Stimulated activated naive CD4-positive, alpha-beta T cell (primary cell): ENCODE measurements at places on chromosomes 16 and 17.
A peak's percentile ranks its signal among the peaks of the same experiment; 100 is the strongest.

DNA sequence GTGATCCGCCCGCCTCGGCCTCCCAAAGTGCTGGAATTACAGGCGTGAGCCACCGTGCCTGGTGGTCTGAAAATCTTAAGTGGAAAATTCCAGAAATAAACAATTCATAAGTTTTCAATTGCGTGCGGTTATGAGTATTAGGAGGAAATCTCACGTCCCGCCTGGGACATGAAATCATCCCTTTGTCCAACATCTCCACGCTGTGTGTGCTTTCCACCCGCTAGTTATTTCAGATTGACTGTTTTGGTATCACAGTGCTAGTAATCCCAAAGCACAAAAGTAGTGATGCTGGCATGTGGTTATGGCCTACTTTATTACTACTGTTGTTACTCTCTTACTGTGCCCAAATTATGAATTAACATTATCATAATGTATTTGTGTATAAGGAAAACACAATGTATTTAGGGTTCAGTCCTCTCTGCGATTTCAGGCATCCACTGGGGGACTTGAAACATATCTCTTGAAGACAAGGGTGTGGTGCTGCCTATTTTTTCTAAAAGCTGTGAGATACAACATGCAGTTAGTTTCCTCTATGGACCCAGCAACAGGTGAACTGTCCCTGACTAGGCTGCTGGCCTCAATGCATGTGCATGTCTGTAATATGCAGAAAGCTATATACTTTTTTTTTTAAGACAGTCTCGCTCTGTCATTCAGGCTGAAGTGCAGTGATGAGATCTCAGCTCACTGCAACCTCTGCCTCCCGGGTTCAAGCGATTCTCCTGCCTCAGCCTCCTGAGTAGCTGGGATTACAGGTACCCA, 32.3 kb downstream of the SLC47A1 start:
- DNase-seq = no peak

DNA sequence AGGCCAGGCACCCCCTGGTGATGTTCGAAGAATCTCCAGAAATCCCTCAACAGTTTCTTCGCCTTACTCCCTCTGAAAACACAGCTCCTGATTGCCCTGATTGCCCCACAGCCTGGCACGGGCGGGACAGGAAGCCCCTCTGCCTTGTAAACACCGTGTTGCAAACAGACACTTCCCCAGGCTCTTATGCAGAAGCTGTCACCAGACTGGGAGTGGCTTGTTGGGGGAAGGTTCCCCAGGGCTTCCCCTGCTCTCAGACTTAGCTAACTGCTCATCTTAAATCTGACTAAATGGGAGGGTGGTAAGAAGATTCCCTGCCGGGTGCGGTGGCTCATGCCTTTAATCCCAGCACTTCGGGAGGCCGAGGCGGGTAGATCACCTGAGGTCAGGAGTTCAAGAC, 11.2 kb downstream of the PIK3R5 start:
- DNase-seq = peak; percentile 71

DNA sequence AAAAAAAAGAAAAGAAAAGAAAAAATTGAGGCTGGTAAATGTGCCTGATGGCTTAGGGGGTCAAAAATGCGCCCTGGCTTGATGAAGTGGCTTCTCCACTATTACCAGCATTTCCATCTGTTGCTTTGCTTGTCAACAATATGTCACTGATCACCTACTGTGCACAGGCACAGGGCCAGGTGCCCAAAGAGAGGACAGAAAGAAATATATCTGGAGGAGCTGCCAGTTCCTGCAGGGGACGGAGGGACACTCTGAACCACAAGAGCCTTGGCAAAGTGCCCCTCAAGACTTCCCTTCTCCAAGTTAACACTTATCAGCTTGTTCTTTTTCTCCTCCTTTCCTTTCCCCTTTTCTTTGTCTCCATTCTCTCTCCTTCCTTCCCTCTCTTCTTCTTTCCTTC, 34.7 kb downstream of the GINS3 start:
- DNase-seq = no peak

DNA sequence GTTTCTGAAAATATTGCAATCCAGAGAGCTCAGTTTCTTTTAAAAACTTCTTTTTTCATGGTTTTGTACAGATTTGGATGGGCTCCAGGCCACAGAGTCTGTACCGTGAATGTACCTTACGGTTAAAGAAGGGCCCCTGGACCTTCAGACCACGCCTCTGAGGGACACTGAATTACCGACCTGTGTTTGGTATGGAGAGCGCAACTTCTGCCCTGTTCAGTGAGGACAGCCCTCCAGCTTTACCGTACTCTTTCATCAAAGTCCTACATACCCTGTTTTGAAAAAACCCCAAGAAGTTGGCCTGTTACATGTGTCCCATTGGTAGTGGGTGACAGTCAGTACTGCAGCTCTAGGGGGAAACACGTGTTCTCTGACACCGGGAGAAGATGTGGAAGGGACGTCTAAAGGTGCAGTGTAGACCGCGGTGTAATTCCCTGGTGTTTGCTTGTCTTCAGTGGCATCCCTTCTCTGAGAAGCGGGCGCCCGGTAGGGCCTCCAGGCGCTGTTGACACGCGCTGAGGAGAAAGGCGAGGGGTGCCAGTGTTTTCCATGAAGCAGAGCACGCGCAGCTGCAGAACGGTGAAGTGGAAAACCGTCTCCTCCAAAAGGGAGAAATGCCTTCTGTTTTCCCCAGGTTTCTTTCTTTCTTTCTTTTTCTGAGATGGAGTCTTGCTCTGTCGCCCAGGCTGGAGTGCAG, 6.2 kb downstream of the PGS1 start:
- DNase-seq = no peak

DNA sequence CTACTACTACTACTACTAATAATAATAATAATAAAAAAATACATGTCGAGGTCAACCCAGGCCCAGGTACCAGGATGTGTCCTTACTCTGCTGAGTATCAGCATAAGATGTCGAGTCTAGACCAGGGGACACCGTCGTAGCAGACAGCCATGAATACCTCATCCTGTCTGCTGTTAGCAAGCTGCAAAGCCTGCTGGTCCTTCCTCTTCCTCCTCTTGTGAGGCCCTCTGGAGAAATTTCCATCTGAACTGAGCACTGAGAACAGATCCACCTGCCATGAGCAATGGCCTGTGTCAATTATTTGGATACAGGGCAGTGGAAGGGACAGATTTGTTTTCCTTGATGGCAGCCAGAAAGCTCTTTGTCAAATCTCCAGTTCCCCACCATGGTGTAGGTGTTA, 168.5 kb downstream of the XYLT1 start:
- no peak for DNase-seq

DNA sequence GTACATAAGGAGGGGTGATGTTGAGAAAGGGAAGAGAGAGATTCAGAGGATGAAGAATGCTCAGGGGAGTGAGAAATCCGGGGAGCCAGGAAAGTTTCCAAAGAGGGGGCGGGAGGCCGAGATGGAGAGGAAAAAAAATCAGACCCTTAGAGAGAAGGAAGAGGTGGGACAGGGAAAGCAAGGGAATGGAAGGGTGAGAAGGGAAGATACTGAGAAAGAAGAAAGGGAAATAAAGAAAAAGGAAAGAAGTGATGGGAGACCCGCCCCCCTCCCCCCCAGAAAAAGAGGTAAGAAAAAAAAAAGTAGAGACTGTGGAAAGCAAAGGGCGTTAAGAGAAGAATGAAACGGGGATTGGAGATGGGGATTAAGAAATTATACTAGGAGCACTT, 507 bp downstream of the DYNLRB2 start:
- DNase-seq = no peak

- DNase-seq = no peak
These were observed 83.5 kb downstream of the ADCY9 start for GRCh38 chr16:4032768-4033167.

DNA sequence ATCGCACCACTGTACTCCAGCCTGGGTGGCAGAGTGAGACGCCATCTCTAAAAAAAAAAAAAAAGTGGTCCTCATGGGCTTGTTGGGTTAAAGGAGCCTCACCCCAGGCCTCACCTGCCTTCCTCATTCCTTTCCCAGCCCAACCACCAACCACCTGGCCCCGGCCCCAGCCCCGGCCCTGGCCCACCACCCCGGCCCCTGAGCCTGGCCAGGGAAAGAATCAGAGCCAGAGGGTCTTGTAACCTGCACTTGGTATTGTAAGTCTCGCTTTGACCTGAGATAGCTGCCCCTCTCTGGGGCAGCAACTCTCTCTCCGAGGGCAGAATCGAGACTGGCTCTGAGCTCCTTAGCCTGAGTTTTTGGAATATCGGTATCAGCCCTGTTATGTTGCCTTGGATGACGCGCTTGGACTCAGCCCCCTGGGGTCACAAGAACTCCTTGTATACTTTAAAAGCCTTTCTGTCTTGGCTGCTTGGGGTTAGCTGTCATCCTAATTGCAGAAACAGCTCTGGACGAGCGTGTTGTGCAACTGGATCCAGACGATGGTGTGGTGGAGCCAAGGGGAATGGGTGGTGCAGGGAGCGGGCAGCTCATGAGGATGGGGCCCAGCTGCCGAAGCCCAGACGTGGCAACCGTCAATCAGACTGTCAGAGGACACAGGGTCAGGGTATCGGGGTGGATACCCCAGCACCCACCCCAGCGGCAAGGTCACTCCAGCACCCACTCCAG, 14.6 kb downstream of the SMTNL2 start:
- no peak for DNase-seq

- DNase-seq = no peak
These were observed 292.0 kb downstream of the SEC14L1 start for GRCh38 chr17:77432742-77433141.

GRCh38 chr16:51163366-51163765, 12.3 kb upstream of the SALL1 start:
- no peak for DNase-seq

- DNase-seq = peak; percentile 77
These were observed 11.1 kb downstream of the TSPOAP1 start for GRCh38 chr17:58317421-58318064.

- DNase-seq = no peak
These were observed 298.9 kb upstream of the IRX5 start for GRCh38 chr16:54631782-54632181.

- DNase-seq = no peak
These were observed 121.7 kb downstream of the SLC39A11 start for GRCh38 chr17:72970797-72971196.

DNA sequence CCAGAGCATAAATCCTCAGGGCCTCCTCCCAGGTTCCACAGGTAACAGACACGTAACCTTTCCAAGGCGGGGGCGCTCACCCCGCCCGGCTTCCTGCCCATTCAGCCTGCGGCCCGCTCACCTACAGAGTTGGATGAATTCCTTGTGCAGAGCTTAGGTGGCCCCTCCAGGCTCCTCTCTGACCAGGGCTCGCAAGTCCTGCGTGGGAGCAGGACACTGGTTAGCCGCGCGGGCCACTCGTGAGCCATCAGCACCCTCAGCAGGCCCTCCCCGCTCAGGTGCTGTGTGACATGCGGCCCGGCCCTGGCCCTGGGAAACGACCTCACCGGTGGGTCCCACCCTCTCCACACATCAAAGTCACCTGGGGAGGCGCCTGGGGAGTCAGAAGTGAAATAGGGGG, 528 bp downstream of the TERB1 start:
- no peak for DNase-seq

DNA sequence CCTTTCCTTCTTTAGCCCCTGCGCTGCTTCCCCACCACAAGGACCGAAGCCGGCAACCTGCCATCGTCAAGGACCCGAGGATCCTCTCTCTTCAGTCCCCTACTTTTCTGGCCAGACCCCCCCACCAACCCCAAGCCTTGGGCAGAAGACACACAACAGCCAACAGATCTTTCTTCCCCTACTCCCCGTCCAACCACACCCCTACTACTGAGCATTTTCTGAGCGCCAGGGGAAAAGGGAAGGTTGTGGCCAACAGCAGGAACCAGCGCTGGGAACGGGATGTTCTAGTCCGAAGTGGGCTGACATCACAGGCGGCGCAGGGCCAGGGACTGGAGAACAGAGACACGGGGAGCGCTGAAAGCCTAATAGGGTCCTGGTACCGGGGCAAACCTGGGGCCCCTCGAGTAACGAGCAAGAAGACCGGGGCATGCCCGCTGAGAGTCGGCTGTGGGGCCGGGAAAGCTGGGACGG, 528 bp downstream of the PER1 start:
- peak; percentile 87 for DNase-seq

DNA sequence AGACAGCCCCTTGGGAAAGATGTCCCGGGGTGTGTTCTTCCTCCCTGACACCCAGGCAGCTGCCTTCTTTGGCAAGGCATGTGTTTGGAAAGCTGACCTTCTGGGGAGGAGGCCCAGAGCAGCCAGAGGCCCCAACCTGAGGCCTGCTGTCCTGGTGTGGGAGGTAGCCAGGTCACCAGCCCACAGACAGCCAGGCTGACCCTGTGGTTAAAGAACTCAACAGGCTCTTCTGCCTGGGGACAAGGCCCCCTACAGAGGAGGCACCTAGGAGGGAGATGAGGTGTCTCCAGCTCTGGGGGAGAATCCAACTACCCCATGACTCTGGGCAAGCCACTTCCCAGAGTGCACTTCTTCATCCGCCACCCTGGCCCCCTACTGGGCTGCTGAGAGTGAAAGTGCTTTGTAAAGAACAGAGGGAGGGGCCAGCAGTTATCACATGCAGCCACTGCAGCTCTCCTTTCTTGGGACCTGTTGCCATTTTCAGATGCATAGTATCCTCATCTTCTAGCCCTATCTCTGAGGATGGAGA, 13.1 kb upstream of the SREBF1 start:
- peak; percentile 31 for DNase-seq

- no peak for DNase-seq
These were observed 61.9 kb downstream of the BANP start for GRCh38 chr16:88013091-88013609.

DNA sequence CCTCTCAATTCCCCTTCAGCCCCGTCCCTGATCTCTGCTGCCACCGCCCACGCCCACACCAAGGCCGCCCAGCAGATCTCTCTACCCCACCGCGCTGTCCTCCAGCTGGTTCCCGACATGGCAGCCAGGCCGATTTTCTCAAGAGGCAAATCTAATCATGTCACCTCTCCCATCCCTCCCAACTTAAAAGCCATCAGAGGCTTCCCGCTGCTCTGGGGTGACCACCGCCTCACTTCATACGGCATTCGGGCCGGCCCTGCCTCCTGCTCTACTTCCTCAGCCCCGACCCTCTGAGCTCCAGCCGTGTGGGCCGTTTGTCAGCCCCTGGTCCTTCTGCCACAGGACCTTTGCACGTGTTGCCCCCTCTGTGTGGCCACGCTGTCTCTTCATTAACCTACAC, 63.2 kb downstream of the RPH3AL start:
- DNase-seq = no peak

DNA sequence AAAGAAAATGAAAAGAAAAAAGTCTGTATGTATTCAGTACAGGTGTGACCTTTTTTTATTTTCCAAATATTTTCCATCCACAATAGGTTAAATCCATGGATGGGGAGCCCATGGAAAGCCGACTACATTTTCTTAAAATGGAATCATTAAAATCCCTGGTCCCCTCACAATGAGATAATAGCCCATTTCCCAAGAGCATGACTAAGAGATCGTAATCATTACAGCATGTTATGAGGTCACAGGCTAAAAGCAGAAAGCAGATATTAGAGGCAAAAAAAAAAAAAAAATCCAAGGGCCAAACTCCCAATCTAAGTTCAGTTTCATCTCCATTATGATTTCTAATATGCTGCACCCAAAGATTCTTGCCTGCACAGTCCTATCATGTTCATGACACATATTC, 44.7 kb downstream of the CYTH1 start:
- DNase-seq = no peak

- no peak for DNase-seq
These were observed 922 bp upstream of the MRPL58 start for GRCh38 chr17:75011401-75012095.
